Stimulated activated CD4-positive, alpha-beta T cell treated with anti-CD3 and anti-CD28 coated beads, Interleukin-2, amount 100 ng/mL, for 24 hours (primary cell): ENCODE measurements at places on chromosomes 1 and 21.

DNA sequence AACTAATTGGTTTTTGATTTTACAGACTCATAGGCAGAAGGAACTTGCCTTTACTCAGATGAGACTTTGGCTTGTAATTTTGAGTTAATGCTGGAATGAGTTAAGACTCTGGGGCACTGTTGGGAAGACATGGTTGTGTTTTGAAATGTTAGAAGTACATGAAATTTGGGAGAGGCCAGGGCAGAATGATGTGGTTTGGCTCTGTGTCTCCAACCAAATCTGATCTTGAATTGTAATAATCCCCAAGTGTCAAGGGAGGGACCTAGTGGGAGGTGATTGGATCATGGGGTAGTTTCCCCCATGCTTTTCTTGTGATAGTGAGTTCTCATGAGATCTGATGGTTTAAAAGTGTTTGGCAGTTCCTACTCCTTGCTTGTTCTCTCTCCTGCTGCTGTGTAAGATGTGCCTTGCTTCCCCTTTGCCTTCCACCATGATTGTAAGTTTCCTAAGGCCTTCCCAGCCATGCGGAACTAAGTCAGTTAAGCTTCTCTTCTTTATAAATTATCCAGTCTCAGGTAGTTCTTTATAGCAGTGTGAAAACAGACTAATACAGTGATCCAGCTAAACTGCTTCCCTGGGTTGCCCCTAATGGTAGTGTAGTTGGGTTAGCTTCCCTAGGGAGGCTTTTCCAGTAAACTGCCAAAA is 10.2 kb downstream of the CPT2 start:
- no peak for DNase-seq

DNA sequence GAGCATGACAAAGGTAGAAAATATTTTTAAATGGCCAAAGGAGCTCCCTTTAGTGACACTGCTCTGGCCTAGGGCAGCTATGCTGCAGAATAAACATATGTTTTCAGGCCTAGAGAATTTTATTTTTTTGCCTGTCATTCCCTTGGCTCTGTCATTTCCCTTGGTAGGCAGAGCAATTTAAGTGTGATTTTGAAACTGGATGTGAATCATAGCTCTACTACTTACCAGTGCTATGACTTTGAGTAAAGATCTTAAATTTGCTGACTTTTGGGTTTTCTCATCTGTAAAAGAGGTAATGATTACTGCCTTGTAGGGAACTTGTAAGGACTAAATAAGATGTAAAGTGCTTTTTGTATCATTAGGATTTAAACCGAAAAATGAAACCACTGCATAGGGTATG is 189.0 kb upstream of the ZRANB2 start:
- no peak for DNase-seq

- peak; percentile 52 for DNase-seq
These were observed at the start of gene MIA3 for GRCh38 chr1:222618001-222618879. Gene MIA3, plus strand, starts transcription at chr1:222618097. Its CDS starts 14 bp downstream, at chr1:222618111.

DNA sequence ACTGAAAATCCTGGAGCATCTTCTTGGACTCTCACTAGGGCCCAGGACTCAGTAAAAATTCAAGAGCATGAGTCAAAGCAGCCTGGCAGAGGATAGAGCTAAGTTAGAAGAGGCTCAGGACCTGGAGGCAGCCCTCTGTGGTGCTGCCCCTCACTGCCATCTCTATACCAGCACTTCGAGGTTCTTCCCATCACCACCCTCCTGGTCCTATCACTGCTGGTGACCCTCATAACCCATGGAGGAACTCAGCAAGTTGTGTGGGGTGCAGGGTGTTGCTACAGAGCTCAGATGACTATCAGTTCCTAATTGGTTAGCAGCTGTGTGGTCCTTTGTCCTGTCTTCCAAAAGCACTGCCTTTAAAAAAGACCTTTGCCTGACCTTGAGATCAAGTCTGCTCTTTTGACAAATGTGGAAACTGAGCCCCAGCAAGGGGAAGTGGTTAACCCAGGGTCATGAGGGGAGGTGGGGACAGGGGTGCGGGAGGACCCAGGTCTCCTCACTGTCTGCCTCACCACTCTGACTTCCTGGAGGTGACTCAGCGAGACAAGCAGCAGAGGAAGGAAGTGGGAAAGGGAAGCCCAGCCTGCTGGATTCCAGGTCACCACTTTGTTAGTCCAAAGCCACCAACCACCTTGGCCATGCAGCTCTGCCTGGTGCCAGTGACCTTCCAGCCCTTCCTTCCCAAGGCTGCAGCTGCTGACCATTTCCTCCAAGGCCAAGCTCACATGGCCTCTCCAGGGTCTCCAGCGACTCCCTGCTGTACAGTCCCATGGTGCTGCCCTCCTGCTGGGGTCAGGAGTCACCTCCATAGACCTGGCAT is 199.4 kb upstream of the EDN2 start:
- peak; percentile 36 for DNase-seq

DNA sequence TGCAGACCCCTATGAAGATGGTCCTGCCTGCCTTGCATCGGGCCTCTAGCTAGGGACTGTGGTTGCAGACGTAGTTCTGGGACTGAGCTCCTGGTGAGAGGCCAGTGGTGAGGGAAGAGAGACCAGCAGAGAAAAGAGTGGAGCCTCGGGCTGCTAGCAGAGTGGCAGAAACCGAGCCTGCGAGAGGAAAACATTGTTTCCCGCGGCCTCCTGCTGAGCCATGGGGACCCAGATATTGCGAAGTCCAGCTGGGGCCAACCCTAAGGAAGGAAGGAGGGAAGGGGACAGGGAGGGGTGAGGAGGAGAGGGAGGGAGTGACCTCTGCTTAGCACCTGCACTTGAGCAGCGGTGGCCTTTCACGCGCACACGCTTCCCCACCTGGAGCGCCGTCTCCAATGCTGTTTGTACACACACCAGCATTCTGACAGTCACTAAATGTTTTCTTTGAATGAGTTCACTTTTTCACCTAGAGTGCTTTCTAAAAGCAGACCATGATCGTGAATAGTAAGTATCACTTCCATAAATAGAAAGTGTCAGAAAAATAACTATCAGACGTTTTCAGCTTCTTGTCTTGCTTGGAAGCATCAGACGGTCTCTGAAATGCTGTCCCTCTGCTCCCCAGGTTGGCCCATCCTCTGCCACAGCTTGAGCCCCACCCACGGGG is 2.5 kb upstream of the FNDC10 start:
- DNase-seq = no peak

DNA sequence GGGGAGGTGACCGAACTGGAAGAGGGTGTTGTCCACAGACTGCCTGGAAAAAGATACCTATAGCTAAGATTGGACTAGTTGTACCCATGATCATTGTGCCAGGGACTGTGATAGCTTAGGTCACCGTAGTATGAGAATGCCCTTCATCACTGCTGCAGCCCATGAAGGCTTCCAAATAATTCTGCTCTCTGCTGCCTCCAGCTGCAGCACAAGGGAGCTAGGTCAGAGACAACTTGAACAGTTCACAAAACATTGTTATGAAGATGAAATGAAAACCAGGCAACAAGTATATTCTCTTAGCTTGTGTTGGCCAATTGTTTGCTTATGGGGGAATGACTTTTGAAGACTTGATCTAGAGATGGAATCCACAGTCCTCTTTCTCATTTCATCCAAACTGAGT is 246.7 kb downstream of the MRPL39 start:
- no peak for DNase-seq

DNA sequence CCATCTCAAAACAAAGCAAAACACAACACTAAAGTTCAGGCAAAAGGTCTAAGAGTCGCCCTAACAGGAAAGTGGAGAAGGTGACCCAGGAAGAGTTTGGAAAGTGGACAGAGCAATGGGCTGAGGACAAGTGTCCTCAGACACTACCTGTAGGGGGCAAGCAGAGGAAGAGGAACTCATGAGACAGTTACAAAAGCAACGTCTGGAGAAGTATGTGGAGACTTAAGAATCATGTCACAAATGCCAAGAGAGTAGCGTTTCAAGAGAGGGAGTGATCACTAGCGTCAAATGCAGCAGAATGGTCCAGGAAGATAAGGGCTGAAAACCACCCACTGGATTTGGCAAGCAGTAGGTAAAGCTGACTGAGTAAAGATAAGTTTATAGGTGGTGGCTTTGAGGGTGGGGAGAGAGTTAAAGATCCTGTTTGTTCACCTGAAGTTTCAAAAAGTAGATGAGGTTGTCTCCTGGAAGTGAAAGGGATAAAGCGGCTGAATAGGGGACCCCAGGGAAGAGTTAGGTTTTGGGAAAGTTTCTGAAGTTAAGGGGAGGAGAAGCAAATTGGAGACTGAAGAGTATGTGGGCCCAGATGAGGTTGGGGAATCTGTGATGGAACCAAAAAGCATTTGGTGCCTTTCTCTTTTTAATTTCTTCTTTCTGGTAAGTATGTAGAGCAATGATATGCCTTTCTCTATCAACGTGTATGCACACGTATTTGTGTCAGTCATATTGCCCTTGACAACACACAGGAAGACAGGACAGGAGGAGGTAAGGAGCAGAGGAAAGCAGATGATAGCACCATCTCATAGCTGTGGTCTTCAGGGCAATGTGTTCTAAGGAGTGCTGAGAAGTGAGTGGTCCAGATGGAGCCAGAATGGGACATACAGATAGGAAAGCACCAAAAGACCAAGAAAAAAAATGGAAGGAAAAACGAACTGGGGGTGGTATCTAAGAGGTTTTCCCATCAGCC is 3.1 kb downstream of the BSDC1 start:
- no peak for DNase-seq

DNA sequence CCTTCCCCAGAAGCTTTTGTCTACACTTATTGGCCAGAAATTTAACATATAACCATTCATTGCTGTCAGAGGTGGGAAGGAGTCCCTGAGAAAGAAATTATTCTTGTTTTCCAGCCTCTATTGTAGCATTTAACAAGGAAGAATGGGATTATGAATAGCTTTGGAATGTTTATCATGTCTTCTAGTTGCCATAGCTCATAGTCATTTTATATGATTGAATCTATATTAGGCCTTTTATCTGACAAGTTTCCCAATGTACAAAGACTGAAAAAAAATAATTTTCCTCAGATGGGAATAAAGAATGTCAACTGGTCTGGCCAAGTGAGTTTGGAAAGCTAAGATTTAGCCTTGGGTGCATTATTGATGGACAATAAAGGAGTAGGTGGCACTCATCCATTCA is 28.3 kb downstream of the PTPRC start:
- no peak for DNase-seq

DNA sequence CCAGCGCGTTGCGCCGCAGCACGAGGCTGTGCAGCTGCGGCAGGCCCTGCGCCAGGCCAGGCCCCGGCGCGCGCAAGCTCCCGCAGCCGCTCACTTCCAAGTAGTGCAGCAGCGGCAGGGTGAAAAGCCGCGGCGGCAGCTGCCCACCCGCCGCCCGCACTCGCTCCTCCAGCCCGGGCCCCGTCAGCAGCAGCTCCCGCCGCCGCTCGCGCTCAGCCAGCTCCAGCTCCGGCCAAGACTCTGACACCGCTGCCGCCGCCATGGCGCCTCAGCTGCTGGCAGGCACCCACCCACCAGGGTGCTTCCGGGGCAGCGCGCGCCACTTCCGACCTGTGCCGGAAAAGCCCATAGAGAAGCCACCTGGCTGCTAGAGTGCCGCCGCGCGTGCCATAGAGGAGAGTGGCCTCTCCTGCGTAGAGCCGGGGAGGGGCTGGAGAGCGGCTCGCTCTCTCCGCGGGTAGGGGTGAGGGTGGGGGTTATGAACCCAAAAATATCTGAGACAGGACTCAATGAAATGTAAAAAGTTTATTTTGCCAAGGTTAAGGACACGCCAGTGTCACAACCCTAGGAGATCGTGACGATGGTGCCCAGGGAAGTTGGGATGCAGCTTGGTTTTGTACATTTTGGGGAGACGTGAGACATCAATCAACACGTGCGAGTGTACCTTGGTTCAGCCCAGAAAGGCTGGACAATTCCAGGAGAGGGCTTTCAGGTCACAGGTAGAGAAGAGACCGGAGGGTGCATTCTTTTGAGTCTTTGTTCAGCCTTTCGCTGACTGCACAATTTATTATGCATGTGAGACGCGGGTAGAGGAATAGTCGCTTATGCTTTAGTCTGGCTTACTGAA is at the start of gene LRRC47:
Gene LRRC47, minus strand, starts transcription at position 284 of the 847 bp plus-strand sequence. Its CDS starts 22 bp downstream, at position 262.
- peak; percentile 96 for DNase-seq

- DNase-seq = no peak
These were observed 104.4 kb upstream of the UBE2U start for GRCh38 chr1:64098846-64099582.

DNA sequence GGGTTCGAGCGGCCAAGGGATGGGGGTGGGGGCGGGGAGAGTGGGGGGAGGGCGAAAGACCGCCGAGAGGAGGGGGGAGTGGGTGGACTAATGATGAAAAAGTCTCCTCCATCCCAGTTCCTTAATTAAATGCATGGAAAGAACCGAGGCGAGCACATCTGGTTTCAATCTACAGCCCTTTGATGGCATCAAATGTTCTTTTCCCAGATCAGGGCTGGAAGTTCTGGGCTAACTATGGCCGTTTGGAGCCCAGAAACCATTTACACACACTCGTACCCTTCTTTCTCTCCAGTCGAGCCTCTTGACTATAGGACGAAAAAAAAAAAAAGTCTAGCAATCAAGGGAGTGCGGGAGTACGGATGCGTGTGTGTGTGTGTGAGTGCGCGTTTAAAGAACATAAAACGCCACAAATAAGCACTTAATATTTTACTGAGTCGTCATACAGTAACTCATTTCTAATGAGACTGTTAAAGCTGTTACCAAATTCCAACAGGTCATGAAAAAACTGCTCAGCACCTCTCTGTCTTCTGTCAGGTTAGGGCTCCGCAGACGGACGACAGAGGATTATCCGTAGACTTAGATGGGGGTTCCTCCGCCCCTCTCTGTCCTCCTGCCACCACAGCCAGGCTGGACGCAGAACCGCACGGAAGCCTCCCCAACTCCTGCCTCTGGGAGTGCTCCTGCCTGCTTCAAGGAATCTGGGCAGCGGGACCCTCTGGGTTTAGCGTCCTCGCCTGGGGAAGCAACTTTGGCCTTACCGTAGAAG is 2.1 kb upstream of the PRRX1 start:
- DNase-seq = no peak

GRCh38 chr21:45332981-45333582 is 45.4 kb upstream of the POFUT2 start:
- no peak for DNase-seq

DNA sequence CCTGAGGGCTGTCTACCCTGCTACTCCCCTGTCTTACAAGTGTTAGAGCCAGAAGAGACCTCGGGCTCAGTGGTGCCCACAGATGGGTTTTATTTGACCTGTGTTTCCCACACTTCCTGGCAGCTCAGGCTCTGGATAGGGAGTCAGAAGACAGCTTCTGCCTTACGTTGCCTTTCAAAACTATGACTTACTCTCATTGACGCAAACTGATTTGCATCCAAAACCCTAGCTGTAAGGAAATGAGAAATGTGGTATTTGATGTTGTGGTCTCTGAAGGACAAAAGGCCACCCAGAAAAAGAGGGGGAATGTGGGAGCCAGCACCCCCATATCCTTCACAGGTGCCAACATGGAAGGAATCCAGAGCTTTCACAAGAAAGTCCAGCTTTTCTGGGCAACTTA is 180.2 kb downstream of the ATG4C start:
- no peak for DNase-seq

GRCh38 chr1:163115887-163116286 is 46.7 kb downstream of the RGS4 start:
- DNase-seq = no peak

- DNase-seq = no peak
These were observed 5.3 kb downstream of the SSU72 start for GRCh38 chr1:1569341-1569740.

DNA sequence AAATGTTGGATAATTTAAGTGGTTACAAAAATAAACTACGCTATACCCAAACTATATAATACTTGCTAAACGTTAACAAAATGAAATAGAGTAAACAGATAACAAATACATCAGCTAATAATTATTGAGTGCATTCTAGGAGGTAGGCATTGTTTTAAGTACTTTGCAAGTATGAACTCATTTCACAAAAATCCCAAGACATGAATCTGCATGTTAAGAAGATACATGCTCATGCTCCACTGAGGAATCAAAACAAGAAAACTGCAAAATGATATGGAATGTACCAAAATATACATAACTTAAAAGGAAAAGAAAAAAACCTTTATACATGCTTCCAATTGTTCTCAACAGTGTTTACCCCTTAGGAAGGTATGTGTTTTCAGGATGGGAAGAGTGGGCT is 2.5 kb downstream of the FRRS1 start:
- DNase-seq = no peak
